ENCODE measurements at places on chromosomes 2 and 18. TPM values are rescaled to one million over a fixed set of nuclear protein-coding genes. Genes with fewer than 3 reads are reported as not detected.

DNA sequence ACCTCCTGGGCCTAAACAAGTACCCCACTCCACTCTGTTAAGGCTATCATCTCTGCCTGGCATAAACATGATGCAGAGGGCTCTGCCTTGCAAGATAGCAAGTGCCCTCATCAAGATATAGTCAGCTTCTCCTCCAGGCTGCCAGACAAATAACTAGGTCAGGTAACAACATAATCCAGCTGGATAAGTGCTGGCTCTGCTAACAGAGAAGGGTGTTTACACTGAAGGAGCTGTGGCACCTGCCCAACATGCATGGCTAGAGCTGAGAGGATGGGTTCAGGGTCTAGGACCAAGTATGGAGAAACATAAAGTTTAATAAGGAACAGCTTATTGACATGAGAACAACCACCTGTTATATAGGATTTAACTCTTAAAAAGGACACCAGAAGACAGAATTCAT is 42.8 kb downstream of the DLGAP1 start:
- no peak overlapping the region for H3K27ac ChIP-seq
- H3K4me3 ChIP-seq = no peak overlapping the region
- no peaks in the 10 kb centered on the region for H3K4me1 ChIP-seq
- DNase-seq = no peak

SERPINB4 gene
- total RNA-seq = not detected

DNA sequence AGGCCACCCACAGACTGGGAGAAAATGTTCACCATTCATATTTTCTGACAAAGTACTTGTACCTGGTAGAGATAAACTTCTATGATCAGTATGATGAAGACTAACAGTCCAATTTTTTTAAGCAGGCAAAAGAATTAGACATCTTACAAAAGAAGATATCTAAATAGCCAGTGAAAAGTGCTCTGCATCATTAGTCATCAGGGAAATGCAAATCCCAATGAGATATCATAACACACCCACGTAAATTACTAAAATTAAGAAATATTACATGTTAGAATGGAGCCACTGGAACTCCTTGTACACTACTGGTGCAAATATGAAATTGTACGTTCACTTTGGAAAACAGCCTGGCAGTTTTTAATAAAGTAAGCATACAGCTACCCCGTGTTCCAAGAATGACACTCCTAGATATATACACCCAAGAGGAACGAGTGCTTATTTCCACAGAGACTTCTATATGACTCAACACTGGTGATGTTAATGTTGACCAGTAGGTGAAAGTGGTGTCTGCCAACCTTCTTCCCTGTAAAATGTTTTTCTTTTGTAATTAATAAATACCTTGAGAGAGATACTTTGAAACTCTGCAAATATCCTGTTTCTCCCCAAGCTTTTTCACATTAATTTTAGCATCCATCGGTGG is 80.3 kb downstream of the NPAS2 start:
- H3K27ac ChIP-seq = no peak overlapping the region
- no peak overlapping the region for H3K4me3 ChIP-seq
- no peaks in the 10 kb centered on the region for H3K27me3 ChIP-seq
- peaks cover 23% of the 10 kb centered on the region for H3K4me1 ChIP-seq
- H3K36me3 ChIP-seq = no peaks in the 10 kb centered on the region
- no peak for DNase-seq

TFPI gene
- total RNA-seq = 54.2 TPM

DNAH6 gene
- 2.6 TPM for total RNA-seq

GRCh38 chr2:70923378-70924015 is 12.2 kb upstream of the ATP6V1B1 start:
- H3K36me3 ChIP-seq = no peaks in the 10 kb centered on the region
- peaks cover 13% of the 10 kb centered on the region for H3K4me1 ChIP-seq
- no peak for DNase-seq
- H3K27me3 ChIP-seq = no peaks in the 10 kb centered on the region
- no peak overlapping the region for H3K27ac ChIP-seq
